ENCODE measurements at places on chromosomes 12 and 14.

- DNase-seq = no peak
Observed at GRCh38 chr12:48816143-48816854, 2.0 kb upstream of the CACNB3 start.

- DNase-seq = no peak
Observed at GRCh38 chr14:22842211-22843122, 6.1 kb downstream of the MMP14 start.

GRCh38 chr12:67362526-67362925, 93.4 kb downstream of the CAND1 start:
- DNase-seq = no peak

- no peak for DNase-seq
Observed at GRCh38 chr12:89947437-89948270, 239.0 kb upstream of the ATP2B1 start.

All from substantia nigra (tissue), 51 donors.